ENCODE measurements at places on chromosomes 11 and 22.

- no peak for DNase-seq
Measured at GRCh38 chr11:206526-207207, 532 bp downstream of the BET1L start.

DNA sequence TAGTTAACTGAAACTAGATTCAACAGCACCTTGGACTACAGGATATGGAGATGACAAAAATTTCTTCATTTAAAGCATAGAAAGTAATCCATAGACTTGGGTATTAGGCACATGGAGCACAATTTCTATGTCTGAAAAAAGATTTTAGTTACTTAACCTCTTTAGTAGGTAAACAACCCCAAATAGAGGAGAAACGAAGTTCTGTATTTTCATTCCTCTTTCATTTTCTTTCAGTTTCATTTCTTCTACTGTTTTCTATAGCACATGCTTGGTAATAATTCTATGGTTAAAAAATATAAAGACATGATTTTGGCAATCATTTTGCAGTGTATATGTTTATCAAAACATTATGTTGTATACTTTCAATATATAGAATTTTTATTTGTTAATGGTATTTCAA lies 99.5 kb downstream of the CASP12 start:
- DNase-seq: no peak

GRCh38 chr11:43498561-43498960 lies 139.8 kb downstream of the TTC17 start:
- no peak for DNase-seq

GRCh38 chr11:116513278-116513823 lies 259.4 kb downstream of the BUD13 start:
- no peak for DNase-seq

DNA sequence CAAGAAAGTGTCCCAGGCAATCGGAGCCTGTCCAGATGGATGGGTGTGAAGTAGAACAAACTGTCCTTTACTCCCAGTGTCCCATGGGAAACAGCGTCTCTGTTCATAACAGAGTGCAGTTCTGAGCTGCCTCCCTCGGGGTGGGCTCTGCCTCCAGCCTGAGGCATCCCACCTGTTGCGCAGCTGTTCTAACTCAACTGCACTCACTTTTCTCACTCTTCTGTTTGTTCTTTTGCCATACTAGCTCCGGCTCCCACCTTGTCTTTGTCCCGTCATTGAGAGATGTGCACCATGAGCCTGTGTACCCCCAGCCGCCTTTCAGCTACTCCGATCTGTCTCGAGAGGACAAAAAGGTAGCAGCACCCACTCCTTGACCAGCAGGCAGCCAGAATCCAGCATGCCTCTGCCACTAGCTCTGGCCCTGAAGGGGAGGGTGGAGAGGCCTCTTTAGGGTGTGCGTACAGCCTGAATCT lies 20.7 kb upstream of the CDC42EP2 start:
- no peak for DNase-seq

DNA sequence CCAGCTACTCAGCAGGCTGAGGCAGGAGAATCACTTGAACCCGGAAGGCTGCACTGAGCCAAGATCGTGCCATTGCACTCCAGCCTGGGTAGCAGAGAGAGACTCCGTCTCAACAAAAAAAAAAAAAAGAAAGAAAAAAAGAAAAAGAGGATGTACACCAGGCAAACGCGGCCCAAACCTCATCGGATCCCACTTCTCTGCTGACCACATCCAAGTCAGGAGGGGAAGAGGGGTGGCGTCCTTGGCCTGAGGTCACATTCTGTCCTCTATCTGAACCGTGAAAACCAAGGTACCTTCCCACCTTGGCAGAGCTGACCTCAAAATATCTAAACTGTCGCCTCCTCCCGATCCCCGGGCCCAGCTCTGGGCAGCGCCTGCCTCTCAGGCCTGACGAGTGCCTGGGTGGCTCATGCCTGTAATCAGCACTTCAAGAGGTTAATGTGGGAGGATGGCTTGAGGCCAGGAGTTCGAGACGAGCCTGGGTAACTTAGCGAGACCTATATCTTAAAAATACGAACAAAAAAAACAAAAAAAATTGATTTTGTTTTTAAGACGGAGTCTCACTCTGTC lies 25.1 kb downstream of the RGL4 start:
- DNase-seq: no peak

- no peak for DNase-seq
Measured at GRCh38 chr11:92297567-92298553, 73.2 kb downstream of the FAT3 start.

DNA sequence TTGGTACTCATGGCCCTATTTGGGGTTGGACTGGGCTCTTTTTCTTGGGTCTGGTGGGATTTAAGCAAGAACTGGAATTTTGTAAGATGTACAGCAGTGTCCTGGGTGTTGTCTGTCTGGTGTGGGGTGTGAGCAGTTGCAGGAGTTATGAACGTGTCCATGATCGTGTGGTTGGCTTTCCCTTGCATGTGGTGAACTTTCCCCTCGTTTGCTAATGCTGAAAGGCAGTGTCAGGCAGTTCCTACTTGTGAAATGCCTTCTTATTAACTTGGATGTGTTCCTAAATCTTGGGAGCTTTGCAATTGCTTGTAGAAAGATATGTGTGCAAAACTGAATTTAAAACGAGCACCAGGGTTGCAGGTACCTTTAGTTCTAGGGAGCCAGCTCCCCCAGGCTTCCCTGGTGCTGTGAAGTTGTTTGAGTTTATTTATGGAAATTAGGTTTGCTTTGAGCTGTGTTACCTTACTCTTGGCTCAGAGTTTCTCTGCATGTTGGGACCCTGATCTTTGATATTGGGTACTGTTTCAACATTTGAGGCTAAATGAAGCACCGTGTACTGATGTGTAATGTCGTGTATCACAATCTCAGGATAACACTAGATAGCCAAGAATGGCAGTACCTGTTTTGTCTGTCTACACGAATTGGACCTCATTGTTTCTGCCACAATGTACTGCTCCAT lies 35.8 kb upstream of the HSD17B12 start:
- DNase-seq: peak; percentile 5

- DNase-seq: no peak
Measured at GRCh38 chr22:47839595-47840227, 1077.3 kb downstream of the TBC1D22A start.

- peak; percentile 50 for DNase-seq
Measured at GRCh38 chr11:115170133-115170815, 333.9 kb downstream of the CADM1 start.

- no peak for DNase-seq
Measured at GRCh38 chr11:38304926-38305325, 1706.9 kb upstream of the RAG2 start.

GRCh38 chr11:103893371-103893770 lies 143.1 kb upstream of the DDI1 start:
- no peak for DNase-seq

All from MCF 10A (cell line).